ENCODE measurements at places on chromosomes 7 and 10.
A peak's percentile ranks its signal among the peaks of the same experiment; 100 is the strongest.

GRCh38 chr10:112953174-112954159, 3.4 kb downstream of the TCF7L2 start:
- no peak for DNase-seq

DNA sequence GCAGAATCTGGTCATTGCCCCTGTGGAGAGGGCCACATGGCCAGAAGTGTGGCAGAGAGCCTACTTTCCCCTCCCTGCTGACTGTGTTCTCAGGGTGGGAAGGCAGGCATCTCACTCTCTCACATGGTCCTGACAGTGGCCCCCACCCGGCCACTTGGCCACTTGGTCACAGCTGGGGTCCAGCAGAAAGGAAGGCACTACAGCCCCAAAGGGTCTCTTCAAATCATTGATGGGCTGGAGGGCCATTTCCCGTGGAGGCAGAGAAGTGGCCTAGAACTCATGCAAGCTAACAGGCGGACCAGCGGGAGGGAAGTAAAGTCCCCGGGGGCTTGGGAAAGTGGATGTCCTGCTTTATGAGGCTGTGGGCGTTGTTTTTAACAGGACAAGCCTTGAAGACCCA, 125.3 kb downstream of the EMX2 start:
- no peak for DNase-seq

DNA sequence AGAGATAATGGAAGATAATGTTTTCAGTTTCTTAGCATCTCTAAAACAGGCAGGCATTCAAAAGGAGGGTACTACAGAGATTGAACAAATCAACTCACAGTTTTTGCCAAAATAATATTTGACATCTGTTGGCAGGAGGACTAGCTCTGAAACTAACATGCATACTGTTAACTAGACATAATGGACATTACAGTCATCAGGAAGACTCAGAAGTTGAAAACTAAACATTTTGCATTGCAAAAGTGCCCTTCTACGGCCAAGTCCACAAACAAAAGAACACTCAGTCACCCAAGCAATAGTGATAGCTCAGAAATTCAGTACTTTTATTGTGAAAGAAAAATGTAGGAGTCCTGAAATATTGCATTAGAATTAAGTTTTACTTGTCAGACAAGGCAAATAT, 399.0 kb downstream of the HGF start:
- no peak for DNase-seq

- DNase-seq = no peak
Observed at GRCh38 chr7:2204446-2204845, 28.3 kb downstream of the MAD1L1 start.

GRCh38 chr7:44284881-44285541, 40.4 kb downstream of the CAMK2B start:
- no peak for DNase-seq

DNA sequence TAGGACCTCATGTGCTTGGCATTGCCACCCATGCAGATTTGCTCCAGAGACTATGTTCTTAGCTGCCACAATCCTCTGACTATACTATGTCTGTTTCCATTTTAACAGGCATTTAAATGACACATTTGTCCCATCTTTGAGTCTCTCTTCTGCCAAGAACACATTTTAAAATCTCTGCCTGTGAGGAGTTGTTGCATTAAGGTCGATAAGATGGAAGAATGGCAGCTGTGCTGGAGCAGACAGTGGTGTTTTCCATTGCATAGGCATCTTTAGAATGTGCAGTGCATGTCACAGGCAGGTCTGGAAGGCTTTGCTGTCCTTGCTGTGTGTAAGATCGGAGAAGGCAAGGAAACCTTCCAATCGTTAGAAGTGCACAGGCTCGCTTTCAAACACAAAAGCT, 70.9 kb upstream of the CELF2 start:
- no peak for DNase-seq

DNA sequence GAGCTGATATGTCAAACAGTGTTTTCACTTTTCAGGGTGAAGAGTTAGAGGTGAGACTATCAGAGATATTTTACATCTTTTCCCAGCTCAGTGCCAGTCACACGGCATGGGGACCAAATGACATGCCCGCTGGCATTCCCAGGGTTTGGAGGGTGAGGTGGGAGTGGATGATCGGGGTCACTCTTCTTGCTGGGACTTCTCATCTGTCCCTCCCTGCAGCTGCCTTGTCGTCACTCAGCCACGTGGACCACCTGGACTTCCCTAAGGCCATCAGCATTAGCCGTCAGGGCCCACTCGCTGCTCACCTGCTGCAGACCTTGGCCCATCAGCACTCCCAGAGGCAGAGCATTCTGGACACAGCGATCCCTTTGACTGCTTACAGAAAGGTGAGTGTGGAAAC, 301.8 kb downstream of the DNAJB6 start:
- no peak for DNase-seq

- DNase-seq = no peak
Observed at GRCh38 chr7:103093429-103093828, 18.5 kb downstream of the ARMC10 start.

- DNase-seq = no peak
Observed at GRCh38 chr10:75466001-75466400, 34.6 kb downstream of the LRMDA start.

DNA sequence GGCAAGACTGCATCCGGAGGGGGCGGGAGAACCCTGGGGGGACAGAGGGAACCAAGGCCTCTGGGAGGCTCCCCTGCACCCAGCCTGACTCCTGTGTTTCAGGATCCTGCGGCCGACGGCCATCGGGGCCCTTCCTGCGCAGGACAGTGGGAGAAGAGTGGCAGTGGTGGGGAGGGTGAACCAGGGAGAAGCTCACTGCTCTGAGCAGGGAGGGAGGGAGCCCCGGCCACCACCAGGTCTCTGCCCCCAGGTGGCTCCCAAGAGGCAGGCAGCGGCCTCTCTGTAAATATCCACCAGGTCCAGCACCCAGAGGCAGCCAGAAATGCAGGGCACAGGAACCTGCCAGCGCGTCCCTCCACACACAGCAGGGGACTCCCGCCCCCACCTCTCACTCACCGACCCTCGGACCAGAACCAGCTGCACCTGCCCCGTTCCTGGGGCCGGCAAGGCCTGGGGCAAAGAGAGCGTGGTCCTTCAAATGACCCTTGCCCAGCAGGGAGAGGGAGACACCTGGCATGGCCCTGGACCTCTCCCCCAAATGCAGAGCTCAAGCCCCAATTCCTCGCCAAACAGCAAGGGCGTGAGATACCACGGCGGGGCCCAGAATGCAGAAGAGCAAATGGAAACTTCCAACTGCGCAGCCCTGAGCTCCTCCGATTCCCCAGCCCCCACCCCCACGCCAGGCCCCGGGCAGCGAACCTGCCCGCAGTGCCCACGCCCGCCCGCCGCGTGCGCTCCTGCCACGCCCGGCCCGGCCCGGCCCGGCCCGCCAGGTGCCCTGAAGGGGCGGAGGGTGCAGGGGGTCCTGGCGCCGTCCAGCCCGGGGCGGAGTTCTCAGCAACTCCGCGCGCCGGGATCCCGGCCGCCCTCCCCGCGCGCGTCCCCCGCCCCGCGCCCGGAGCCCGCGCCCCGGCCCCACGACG, 805 bp downstream of the RASGEF1A start:
- no peak for DNase-seq

GRCh38 chr7:449324-450019, 70.2 kb downstream of the PDGFA start:
- DNase-seq = no peak

DNA sequence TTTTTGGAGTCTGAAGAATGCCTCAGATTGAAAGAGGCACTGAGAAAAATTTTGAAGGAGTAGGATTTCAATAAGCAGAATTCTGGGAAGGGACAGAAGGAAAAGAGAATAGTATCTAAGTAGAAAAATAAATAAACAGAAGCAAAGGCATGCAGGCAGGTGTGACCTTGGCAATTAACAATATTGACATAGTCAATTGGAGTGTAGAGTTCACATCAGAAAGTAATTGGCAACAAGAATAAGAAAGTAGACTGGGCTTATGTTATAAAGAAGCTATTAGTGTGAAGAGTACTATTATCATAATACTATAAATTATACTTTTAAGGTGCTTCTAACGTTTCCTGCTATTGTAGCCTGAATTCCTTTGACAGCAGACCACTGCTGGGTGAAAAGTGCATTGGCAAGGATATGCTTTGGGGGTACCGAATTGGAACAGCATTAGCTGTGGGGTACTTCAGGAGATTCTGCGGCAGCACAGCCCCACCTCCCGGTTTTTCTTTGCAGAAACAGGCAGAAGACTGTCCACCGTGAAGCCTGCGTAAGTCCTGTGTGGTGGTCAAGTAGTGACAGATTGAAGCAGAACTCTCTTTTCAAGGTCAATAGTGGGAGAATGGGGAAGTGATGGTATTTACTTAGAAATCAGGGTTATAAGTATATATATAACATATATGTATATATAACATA, 357.0 kb downstream of the THSD7A start:
- no peak for DNase-seq

DNA sequence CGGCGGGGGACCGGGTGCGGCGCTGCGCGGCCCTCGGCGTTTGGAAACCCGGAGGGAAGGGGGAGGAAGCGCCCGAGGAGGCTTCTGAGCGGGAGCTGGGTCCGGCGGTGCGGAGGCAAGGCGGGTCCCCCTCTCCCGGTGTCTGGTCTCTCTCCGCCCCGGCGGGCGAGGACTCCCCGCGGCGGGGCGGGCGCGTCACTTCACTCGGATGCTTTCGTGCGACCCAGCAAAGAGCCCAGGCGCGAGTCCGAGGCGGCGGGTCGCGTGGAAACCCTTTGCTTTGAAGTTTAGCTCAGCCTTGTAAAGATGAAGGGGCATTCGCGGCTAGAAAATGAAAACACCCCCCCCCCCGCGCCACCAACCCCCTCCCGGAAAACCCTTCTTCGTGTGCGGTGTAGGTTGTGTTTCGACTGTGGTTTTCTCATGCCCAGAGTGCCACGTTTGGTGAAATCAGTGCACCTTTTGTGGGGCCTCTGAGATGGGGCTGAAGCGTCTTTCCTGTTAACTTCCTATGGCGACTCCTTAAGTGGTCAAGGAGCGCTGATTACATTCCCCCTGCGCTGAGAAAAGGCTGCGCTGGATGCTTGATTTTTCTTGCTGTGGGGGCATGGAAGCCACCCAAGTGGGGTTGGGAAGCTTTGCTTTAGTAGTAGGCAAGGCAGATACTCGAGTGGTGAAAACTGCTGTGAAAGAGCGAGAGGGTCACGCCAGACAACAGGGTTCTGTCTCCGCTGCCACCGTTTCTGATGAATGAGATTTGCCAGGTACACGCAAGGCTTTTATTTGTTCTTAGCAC, 876 bp downstream of the GNAI1 start:
- DNase-seq = no peak

GRCh38 chr10:45424668-45425404, 50.8 kb downstream of the ALOX5 start:
- no peak for DNase-seq

- no peak for DNase-seq
Observed at GRCh38 chr10:67553254-67553653, 142.7 kb downstream of the CTNNA3 start.

DNA sequence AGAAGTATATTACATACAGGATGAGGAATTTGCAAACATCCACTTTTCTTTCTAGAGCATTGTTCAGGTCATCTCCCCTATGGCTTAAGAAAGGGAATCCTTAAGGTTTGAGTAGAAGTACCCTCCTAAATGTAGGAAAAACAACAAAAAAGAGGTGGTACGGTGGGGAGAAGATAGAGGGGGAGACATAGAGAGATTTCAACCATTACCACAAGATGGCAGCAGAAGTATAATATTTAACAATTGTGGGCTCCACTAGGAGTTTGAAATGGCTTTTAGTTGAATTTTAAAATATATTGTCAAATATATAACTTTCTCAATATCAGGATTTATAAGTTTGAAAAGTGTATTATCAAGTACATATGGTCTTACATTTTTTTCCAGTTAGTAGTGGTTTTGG, 72.7 kb upstream of the PRKG1 start:
- no peak for DNase-seq

DNA sequence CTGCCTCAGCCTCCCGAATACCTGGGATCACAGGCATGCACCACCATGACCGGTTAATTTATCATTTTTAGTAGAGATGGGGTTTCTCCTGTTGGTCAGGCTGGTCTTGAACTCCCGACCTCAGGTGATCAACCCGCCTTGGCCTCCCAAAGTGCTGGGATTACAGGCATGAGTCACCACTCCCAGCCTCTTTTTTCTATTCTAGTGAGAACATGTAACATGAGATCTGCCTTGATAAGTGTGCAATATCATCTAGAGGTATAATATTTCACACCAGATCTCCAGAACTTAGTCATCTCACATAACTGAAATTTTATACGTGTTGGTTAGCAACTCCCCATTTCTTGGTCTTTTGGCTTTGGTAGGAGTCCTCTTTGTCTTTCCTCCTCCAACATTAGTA, 656.9 kb downstream of the CNTNAP2 start:
- no peak for DNase-seq

- no peak for DNase-seq
Observed at GRCh38 chr7:96327429-96327828, 5.5 kb upstream of the SLC25A13 start.

- no peak for DNase-seq
Observed at GRCh38 chr7:129644634-129645230, 33.2 kb downstream of the NRF1 start.

DNA sequence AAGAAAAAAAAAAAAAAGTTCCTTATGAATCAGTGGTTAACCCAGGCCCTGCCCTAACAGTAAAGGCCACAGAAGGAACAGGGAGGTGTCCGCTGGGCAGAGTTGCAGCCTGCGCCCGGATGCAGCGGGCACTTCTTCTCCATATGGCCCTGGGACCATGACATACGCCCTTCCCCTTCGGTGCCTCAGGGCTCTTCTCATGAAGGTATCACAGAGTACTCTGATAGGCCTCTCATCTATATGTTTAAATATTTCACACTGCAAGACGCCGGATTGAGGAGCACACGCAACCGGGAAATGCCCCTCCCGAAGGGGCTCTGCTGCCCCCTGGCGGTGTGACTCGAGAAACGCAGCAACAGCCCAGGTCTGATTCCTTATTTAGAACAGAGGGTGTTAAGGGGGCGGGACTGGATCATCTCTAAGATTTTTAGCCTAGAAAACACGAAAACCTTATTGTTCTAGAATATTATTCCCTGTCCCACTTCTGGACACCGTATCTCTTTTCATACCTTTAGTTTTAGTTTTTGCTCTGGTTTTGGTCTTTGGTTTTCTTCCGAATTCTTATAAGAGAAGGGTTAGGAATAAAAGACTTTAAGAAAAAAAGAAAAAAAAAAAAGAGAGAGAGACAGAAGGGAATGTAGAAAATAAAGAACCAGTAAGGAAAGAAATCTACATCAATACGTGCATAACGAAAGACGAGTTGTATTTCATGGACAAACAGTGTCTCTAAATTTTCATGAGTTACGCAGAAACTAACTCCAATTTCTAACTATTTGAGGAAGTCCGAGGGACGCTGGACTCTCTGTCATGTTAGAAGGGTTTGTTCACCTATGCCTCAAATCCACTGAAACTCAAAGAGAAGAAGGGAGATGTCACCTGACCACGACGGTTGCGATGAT, 12.0 kb downstream of the DAGLB start:
- peak; percentile 44 for DNase-seq

DNA sequence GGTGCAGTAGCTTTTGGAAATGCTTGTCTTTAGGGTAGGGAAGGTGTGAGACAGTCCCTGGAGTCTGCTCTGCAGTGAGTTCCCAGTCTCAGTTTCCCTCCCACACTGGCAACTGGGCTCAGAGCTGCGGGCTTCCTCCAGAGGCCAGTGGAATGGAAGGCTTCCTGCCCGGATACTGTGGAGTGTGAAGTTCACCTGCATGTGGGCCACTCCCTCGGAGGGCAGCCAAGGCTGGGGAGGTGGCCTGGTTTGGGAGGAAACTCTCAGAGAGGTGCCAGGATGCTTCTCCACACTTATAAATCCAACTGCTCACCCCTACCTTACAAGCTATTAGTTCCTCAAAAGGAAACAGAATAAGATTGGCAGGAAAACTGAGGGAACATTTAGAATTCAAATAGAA, 18.1 kb upstream of the UBE2H start:
- no peak for DNase-seq
